ENCODE measurements at places on chromosomes 2 and 18.

DNA sequence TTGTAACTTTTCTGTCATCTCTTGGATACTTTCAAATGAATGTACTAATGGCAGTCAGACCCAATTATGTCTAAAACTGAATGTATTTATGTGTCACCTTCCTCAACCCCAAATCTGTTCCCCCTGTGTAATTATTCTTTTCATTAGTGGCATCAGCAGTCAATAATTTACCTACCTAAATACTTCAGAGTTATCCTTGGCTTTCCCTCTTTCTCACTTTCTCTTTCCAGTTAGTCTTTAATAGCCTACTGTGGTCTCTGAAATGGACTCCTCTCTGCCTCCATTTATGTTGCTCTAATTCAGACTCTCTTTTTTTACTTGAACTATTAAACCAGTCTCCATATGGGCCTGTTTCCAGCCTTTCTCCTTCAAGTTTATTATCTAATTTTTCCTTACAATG, 21.0 kb downstream of the C18orf63 start:
- no peak for DNase-seq

- no peak for DNase-seq
Measured at GRCh38 chr2:100422320-100423055, 5.0 kb upstream of the CHST10 start.

DNA sequence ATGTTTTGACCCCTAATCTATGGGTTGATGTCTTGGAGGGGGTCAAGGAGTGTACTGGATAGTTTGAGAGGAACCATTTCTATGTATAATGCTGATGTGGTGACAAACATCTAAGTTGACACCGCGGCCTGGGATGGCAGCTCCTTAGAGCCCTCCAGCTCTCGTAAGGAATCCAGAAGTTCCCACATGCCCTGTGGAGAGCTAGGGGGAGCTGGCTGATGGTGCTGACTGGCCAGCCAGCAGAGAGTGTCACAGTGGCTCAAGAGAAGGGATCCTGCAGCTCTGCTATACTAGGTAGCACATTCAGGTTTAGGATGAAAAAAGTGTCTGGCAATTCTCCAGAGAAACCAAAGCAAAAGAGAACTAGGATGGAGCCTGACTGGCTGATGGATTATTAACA, 842.2 kb upstream of the VRK2 start:
- DNase-seq: no peak

DNA sequence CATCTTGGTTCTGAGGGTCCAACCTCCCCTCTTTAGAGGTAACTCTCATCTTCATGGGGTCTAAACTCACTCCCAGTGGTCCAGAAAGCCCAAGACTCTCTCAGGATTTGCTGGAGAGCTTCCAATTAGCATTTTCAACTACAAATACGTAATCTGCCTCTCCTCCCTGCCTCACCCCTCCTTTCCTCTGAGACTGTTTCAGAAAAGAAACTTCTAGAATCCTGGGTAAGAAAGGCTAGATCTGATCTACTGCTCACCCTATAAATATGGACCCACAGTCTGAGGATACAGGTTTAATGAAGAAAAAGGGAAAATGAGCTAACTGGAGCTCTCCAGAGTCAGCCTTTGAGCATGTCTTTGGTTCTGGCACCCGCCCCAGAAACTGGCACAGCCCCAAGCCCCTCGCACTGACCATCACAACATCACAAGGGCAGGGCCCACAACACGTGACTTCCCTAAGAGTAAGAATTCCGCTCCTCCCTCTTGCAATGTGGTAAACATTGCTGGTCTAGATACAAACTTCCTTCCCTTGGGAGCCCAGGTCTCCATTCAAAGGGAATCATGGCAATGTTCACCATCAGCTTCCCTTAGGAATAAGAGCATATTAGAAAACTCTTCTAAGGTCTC, 21.7 kb upstream of the IHH start:
- DNase-seq: no peak

DNA sequence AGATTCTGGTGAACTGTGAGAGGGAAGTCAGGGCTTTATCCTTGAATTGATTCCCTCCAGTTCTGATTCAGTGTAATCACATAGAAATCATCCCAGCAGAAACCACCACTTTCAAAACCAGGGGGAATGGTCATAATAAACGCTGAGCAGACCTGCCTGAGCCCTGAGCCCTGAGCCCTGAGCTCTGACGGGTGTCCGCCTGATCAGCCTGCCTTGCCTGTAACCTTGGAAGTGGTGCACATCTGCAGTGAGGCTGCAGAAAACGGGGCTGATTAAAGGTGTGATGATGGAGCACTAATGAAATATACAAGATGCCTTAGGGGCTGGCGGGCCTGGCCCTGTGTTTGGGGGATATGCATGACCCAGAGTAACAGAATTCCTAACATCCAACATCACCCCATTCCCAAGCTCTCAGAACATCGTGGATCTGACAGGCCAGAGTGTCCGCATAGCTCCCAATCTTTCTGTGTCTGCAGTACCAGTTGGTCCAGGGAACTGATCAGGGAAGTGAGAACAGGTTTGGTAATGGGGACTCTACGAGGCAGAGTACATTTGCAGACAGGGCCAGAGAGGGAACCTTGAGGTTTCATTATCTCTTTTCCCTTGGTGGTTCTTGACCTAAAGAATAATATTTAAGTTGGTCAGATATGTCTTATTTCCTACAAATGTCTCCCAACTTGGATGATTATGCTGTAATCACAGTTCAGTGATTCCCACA, 37.8 kb downstream of the KCTD18 start:
- no peak for DNase-seq

GRCh38 chr2:218327451-218328210, 29.0 kb upstream of the CATIP start:
- no peak for DNase-seq
